H1 (cell line): ENCODE measurements at places on chromosomes 2 and 18. TPM values are rescaled to one million over a fixed set of nuclear protein-coding genes. Genes with fewer than 3 reads are reported as not detected.

DNA sequence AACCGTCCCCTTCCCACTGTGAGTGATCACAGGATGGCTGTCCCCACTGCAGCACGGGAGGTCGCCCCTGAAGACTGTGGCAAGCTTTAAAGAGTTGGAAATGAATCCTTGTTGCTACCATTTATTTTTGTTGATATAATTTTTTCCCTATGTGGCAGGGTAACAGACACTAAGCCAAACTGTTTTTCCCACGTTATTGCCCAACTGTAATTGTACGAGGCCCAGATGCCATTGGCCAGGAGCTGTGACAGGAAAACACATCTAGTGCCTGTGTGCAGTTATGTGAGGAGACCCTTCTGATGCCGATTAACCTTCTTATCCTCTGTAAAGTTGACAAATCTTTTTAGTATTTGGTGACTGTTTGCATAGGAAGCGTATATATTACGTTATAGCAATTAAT is 44.2 kb downstream of the MRPS9 start:
- DNase-seq: no peak

DNA sequence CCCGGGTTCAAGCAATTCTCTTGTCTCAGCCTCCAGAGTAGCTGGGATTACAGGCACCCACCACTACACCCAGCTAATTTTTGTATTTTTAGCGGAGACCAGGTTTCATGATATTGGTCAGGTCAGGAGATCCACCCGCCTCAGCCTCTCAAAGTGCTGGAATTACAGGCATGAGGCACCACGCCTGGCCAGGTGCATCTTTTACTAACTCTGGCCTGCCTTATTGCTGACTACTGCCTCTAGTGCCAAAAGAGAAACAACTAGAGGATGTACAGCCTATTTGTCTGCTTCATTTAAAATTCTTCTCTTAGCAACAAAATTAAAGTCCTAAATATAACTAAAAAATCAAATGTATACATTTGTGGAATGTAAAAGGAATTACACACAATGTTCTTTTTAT is 115.4 kb downstream of the BMPR2 start:
- no peak for DNase-seq

DNA sequence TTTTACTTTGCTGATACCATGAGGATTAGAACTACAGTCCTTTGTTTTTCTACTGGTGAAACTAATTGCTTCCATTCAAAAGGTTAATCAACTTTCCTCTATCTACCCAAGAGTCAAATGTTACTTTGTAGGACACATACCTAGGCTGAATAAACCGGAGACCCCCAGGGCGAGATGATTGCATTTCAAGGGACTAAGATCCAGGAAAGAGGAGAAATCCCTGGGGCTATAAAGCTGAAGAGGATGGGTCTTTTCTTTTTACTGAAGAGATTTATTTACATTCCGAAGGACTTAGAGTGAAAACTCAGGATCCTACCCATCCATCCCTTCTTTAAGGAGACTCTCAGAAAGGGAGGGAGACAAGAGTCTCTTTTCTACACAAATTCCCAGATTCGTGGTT is 331.9 kb downstream of the CDH19 start:
- peak; percentile 70 for DNase-seq

- DNase-seq: no peak
These were observed 47.7 kb downstream of the BCL2 start for GRCh38 chr18:63271881-63272299.

DNA sequence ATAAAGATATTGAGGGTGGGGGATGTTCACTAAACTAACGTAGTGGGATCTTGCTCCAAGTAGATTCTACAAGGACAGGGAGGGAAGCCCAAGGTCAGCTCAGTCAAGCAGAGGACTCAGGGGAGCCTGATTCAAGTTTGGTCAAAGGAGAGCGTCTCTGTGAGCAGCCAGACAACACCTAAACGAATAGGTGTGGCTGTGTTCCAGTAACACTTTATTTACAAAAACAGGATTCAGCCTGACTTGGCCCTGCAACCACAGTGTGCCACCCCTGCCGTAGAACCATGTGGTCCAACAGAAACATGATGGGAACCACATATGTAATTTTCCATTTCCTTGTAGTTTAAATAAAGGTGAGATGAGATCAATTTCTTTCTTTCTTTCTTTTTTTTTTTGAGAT is 18.1 kb upstream of the FZD5 start:
- no peak for DNase-seq

GRCh38 chr2:166516712-166517303 is 22.8 kb upstream of the SCN7A start:
- peak; percentile 45 for DNase-seq

- peak; percentile 92 for DNase-seq
These were observed 754.9 kb downstream of the RNF144A start for GRCh38 chr2:7672027-7672684.

- no peak for DNase-seq
These were observed 14.5 kb upstream of the NAB1 start for GRCh38 chr2:190634381-190634780.

- DNase-seq: no peak
These were observed 194.5 kb downstream of the UBE2E3 start for GRCh38 chr2:181174611-181175580.

- DNase-seq: no peak
These were observed 500.9 kb downstream of the BCL11A start for GRCh38 chr2:60052601-60053000.

- DNase-seq: no peak
These were observed 150.4 kb downstream of the MTX2 start for GRCh38 chr2:176419591-176420071.

DNA sequence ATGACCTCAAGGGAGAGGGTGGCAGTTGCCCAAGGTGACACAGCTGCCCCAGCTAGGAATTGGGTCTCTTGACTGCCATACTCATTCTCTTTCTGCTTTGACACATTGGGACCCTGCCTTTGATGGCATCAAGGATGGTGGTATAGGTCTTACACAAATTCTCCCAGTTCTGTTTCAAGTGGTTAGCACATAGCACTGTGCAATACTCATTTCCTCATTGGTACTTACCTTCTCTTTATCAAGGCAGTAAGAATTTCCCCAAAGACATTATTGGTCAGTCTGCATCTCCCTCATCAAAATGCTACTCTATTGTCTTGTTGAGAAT is 35.9 kb upstream of the CCDC93 start:
- no peak for DNase-seq

DNA sequence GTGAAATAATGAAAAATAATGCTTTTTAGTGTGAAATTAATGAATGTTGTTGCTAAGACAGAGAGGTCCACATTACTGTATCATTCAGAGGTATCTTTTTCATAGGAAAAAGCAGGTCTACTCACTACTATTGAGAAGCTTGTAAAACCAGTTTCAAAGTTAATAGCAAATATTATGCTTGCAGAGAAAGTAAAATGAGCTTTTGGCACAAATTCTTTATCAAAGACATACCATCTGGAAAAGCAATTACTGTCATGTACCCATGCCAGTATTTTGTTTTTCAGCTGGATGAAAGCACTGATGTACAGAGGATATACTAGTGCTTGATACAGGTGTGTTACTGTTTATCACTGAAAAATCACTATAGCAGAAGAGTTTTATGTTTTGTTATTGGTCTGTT is 77.5 kb downstream of the NCOA1 start:
- DNase-seq: no peak

DNA sequence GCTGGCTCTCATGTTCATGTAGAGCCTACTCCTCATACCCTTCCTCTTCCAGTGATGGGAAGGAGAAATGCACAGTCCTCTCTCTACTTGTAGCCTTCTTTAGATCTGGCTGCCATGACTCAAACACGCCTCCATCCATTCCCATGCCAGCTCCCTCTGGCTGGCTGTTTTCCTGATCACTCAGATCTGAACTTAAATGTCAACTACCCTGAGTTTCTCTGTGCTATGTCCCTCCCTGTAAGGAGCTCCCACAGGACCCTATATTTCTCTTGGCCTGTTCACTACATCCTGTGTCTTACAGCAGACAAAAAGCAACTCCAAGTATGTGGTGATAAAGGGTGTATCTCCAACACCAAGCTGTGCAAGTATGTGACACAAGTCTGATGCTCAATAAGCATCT is 152.4 kb downstream of the TCF4 start:
- DNase-seq: no peak

DNA sequence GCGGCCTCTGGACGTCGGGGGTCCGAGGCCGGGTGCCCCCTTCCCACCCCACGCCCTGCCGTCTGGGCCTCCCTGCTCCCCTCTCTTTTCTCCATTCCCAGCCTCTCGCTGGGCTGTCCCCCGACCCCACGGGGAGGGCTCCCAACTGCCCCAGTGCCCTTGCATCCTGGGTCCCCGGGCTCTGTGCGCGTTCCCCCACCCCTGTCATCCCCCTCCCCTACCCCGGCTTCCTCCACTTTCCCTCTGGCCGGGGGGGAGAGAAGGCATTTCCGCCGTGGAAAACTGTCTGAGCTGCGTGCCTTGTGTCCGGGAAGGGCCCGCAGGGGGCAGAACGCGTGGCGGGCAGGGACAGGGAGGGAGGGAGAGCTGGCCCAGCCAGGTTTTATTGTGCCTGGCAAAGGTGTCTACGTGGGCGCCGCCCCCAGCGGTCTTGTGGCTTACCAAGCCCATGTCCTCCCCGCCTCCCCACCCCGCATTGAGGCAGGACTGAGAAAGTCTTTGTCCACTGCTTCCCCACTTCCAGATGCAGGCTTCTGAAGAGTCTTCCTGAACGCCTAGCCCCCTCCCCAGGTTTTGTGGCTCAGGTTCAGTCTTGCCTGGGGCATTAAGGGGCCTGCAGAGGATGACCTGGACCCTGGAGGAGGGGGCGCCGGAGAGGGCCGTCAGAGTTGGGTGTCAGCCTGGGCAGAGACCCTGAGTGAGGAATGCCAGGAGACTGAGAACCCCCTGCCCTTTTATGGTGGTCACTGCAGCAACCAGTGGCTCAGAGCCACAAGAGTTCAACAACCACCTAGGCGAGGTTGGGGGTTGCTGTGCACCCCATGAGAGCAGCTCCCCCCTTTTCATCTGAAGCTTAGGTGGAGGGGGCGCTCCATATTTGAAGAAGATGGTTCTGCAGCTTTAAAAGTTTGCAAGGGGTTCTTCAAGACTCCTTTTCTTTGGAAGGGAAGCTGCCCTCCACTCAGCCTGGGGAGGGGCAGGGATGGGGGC is 1.3 kb downstream of the ITM2C start:
- peak; percentile 64 for DNase-seq

GRCh38 chr18:44536046-44536445 is 144.6 kb upstream of the SETBP1 start:
- DNase-seq: no peak

DNA sequence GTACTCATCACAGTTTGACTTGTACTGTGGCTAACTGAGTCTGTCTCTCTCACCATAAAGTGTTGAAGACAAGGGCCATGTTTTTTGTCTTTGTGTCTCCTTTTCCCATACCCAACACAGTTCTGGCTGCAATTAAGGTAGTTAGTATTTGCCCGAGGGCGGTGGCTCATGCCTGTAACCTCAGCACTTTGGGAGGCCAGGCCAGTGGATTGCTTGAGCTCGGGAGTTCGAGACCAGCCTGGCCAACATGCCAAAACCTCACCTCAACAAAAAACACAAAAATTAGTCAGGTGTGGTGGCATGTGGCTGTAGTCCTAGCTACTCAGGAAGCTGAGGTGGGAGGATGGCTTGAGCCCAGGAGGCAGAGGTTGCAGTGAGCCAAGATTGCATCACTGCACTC is 6.9 kb upstream of the KIF3C start:
- DNase-seq: no peak

DNA sequence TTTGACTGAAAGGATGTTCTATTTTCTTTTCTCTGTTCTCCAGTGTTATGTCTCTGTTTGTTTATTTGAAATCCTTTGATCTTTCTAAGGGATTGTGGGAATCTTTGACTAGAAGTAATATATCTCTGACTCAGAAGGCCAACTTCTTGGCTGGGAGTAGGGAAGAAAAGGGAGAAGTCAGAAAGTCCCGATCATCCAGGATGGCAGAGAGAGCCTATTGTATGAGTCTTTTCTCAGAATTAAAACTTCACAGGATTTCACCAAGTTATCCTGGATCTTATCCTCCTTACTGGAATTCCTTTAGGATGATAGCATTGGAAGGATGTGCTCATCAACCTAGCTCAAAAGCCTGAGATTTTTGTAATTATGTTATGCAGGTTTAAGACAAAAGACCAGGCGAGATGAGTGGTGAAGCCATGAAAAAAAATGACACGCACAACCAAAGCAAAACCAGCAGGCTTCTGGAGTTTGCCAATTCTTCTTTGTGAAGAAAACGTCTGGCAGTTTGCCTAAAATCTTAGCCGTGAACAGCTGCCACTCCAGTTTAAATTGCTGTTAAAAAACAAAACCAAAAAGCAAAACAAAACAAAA is 383.6 kb upstream of the SMIM21 start:
- no peak for DNase-seq

DNA sequence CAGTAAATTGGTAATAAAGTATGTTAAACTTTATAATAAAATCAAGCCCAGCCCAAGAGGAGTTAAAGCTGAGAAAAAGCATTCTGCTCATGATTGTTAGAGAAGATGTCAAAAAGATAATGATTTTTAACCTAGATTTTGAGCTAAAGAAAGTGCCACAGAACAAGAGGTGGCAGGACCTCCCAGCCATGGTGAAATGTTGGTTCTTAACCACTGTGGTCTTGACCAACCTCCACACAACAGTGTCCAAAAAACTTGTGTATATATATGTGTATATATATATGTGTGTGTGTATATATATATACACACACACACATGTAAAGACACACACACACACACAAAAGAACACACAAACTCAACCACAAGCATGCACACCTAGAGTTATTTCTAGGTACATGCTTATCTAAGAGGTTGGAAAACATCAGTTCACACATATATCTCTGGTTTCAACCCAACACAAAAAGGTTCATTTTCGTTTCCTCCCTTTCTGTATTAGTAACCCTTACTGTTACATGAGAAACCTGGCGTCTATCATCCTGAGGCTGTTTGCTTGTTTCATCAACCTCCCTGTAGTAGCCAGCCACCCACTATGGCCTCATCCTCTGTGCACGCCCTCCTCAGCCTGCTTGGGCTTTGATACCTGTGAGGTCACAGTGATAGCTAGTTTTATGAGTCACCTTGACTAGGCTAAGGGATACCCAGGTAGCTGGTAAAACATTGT is 631.8 kb upstream of the ID2 start:
- no peak for DNase-seq

- no peak for DNase-seq
These were observed 14.3 kb downstream of the NPAS2 start for GRCh38 chr2:100834221-100834620.

DNA sequence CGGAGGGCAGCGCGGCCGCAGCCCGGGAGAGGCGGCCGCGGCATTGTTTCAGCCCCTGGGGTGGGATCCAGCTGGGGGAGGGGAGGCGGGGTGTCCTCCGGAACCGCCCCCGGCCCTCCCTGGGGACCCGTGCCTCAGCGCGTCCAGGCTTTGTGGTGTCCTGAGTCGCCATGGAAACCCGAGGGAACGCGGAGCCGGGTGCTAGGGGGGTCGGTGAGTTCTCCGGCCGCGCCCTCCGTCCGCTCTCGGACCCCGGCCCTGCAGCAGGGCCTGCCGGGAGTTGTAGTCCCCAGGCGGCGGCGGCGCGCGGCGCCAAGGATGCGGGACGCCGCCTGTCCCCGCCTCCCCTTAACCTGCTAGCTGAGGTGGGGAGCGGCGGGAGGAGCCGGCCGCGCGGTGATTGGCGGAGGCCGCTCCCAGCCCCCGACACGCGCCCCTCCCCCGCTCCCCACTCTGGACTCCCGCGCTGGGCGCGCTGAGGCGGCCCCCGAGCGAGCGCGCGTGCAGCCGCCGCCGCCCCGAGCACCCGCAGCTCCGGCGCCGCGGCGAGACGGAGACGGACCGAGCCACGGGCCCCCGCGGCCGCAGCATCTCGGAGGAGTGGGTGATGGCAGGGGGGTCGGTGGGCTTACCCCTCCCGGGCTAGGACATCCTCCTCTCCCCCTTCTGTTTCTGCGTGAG is at the start of gene DPYSL5:
TSS of gene DPYSL5 (plus strand) at position 478 of the 681 bp plus-strand sequence. CDS start 50,368 bp downstream, outside the sequence.
- peak; percentile 65 for DNase-seq

NMUR1 gene
- total RNA-seq: 0.46 and 0.56 TPM in 2 replicates

SLC38A11 gene
- not detected in 2 replicates for total RNA-seq

ATOH8 gene
- 0.50 and 0.54 TPM in 2 replicates for total RNA-seq

ITGB6 gene
- not detected in 2 replicates for total RNA-seq

POMC gene
- 1.7 and 2.2 TPM in 2 replicates for total RNA-seq
